ENCODE measurements at places on chromosomes 3 and 15.

- DNase-seq = no peak
These were observed 4.3 kb downstream of the SLC25A38 start for GRCh38 chr3:39387411-39387975.

GRCh38 chr3:183494341-183494740 is 61.2 kb downstream of the KLHL6 start:
- DNase-seq = no peak

- no peak for DNase-seq
These were observed 17.4 kb downstream of the PDHB start for GRCh38 chr3:58416191-58416590.

GRCh38 chr3:134938029-134938525 is 143.0 kb downstream of the EPHB1 start:
- DNase-seq = no peak

DNA sequence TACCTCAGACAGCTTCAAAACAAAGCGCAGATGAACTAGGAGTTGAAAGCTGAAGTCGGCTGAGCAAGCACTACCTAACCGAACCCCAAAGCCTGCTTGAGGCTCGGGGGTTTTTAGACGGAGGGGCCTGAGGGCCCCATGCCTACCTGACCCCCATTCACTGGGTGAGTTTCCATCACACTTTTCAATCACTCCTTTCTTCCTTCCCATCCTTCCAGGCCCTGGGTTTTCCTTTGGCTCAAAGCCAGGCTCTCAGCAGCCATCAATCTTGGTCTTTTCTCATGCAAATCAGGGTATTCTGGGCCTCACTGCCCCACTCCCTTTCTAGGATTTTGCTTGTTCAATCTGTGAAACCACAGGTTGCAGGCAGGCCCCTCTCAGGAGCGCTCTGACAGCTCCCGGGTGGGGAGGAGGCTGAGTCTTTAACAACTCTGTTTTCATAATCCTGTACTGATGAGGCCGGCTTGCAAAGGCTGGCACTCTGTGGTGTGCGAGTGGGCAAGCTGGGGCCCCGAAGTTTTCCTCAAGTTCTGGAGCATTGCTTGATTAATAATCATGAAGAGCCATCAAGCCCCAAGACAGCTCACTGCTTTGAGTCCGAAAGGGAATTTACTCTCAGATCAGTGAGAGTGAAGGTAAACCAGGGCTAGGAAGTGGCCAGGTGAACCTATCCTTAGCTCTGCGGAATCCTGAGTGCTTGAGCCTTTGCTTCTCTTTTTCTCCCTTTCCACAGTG is 97.6 kb downstream of the FRMD4B start:
- DNase-seq = no peak

DNA sequence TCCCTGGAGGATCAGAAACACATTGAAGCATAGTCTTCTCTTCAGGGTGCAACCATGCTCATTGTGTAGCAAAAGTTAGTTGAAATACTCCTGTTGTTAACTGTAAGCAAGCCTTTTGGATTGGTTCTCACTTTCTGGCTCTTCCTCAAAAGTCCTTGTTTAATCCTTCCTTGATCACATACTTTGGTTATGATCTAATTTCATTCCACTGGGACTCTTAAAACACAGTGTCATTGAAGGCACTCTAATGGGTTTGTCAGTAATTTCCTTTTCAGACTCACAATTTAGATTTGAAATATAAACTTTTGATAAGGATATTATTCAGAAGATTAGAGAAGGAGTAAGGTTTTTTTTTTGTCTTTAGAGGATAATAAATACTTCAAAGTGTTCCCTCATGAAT is 451.7 kb upstream of the SGO1 start:
- DNase-seq = no peak

DNA sequence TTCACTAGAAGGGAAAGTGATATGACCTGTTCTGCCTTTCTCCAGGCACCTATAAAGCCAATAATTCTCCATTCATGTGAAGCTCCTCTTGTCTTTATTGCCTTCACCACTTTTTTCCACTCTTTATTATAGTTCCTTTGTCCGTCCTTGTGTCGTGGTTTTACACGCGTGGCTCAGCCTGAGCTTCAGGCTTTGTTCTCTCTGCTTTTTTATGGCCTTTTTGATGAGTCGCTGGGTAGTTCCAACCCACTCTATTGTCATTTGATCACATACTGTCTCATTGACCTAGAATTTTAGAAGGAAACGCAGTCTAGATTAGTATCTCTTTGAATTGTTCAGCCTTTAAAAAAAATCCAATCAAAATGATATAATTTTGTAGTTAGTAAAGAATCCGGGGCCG is 403.2 kb downstream of the PTPRG start:
- DNase-seq = no peak

DNA sequence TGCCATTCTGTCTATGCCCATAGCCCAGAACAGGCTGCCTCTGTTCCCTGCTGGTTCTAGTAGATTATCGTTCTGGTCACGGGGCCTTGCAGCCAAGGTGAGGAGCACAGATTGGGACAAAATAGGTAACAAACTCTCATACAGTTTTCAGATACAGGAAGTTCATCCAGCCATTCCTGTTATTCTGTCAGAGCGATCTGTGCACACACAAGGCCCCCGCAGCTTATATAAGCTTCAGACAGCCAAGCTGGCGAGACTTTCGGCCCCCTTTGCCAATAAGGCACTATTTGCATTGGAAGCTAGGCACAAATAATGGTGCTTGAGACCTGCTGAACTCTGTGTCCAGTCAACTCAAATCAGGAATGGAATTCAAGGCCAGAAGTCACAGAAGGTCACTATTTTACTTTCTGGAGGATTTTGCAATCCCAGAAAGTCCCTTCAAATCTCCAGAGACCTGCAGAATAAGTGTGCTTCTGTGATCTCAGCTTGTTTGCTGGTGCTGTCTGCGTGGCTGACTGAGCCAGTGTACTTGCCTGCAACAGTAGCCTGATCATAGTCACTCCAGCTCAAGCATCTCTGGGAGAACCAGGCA is 69.4 kb downstream of the BFSP2 start:
- DNase-seq = no peak

DNA sequence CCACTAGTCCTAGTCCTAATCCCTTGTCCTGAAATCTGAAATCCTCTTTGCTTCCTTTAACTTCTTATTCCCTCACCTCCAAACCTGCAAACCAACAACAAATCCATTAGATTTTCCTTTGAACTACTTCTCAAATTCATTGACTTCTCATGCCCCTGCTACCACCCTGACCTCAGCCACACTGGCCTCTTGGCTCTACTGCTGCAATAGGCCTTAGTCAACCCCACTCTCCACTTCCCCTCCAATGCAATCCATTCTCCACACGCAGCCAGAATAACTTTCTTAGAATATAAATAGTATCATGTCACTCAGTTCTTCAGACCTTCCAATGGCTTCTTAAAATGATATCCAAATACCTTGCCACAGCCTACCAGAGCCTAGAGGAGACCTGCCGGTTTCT is 131.1 kb upstream of the GADL1 start:
- DNase-seq = no peak

GRCh38 chr3:16510620-16511319 is 2.7 kb downstream of the RFTN1 start:
- no peak for DNase-seq

GRCh38 chr3:128763967-128764366 is 38.0 kb downstream of the RAB7A start:
- no peak for DNase-seq

- no peak for DNase-seq
These were observed 233.7 kb downstream of the CNTN6 start for GRCh38 chr3:1326546-1326945.

- no peak for DNase-seq
These were observed 1.6 kb downstream of the PTX3 start for GRCh38 chr3:157438194-157438730.

DNA sequence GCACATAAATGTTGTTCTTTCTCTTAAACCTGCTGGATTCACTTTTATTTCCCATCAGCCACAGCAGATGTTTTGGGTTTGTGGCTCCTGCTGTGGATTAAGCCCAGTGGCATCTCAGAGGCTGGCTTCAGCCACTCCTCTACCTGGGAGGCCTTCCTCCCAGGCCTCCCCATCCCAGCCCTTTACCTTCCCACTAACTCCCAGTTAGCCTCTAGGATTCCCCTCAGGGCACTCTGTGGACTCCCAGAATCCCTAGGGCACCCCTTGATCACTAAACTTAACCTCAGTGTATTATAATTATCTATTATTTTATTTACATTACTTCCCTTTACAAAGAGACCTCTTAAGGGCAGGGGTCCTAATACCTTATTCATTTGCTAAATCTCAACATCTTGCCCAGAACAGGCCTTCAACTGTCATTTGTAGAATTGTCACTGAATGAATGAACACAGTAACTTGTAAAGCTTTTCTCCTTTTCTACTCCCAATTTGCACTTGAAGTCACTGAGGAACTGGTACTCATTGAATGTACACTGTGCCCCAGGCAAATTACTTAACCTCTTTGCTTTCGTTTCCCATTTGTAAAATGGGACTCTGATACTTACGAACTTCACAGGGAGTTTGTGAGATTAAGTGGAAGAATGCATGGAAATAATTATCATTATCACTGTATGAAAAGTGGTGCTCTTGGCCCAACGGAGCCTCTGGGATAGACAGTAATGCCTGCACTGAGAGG is 8.3 kb downstream of the CCDC13 start:
- DNase-seq = no peak

DNA sequence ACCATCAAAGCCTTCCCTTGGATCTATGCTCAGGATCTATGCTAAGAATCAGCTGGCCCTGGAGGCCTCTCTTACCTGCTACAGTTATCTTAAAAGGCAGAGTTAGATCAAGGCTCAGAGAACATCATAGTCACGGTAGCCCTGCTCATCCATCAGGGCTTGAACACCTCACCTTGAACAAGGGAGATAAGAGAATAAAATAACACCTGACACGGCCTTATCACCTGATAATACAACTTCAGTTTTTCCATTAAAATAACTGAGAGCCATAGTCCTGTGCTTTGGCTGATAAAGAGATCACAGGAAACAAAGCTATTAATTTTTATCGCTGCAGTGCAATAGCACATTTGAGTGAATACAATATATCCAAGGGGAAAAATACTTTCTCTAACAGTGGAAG is 85.6 kb upstream of the LPP start:
- no peak for DNase-seq

DNA sequence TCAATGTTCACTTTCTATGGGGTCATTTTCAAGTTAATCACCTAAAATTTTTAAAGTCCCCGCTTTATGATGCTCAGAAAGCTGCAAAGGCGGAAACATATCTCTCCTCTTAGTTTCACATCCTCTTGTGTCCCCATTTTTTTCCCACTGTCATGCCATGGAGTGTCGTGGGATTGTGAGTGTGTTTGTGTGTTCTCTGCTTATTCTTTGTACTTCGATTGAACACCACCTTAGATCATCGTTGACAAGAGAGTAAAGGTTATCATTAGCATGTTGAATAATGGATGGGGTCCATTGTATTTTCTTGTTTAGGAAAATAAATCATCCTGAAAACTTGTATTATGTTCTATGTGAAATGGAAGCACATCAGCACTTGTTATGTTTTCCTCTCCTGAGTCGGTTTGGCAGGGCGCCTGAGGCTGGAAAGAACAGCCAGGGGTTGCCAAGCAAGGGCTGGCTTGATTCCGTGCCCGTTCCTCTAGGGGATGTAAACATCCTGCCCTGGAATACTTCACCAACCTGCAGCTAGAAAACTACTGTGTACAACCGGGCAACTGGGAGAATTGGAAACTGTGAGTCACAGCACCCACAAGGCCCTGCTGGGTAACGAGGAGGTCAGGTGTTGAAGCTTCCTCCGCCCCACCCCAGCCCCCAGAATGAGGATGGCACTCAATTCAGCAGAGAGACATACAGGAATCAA is 67.2 kb downstream of the EIF4E3 start:
- DNase-seq = peak; percentile 42

- no peak for DNase-seq
These were observed 31.0 kb upstream of the ZCWPW2 start for GRCh38 chr3:28317438-28318022.

DNA sequence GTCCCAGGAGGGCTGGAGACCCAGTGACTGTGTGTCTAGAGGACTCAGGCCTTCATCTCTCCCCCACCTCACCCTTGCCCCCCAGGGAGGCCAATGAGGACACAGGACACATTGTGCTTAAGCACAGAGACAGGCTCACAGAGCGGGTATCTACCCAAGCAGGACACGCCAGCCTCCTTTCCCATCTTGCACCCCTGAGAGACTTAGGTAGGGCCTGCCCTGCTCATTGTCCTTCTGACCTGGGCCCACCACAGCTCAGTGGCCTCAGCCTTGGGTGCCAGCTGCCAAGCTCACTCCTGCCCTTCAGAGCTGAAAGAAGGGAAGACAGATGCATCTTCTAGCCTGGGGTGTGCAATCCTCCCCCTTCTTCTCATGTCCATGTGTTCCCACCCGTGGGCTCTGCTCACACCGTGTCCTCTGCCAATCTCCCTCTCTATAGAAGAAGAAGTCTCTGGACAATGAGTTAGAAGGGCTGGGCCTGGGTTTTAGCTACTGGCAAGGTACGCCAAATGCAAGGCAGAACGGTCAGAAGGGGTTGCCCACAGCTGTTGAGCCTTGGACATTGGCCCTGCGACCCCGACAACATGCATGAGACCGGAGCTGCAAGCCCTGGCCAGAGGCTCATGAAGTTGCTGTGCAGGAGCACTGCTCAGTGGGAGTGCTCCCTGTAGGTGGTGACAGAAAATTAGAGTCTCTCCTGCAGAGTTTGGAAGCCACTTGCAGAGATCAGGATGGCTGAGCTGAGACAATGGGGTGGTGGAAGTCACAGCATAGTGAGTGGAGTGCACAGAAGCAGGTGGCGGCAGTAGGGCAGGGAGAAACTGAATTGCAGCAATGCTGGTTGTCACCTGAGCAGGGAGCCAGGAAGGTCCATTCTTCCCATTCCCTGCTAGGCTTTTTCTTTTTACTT is 32.8 kb downstream of the ACSBG1 start:
- no peak for DNase-seq

GRCh38 chr3:39107388-39108199 is at the start of the genes GORASP1 and TTC21A:
GORASP1 (minus strand) TSS chr3:39107627; CDS start chr3:39107541, 86 bp downstream.
TTC21A (plus strand) TSS chr3:39107680; CDS start chr3:39107838, 158 bp downstream.
- peak; percentile 89 for DNase-seq

GRCh38 chr3:11204697-11205348 is 50.5 kb downstream of the HRH1 start:
- no peak for DNase-seq

- DNase-seq = peak; percentile 47
These were observed 27.6 kb upstream of the ZFAND6 start for GRCh38 chr15:80031841-80032240.

DNA sequence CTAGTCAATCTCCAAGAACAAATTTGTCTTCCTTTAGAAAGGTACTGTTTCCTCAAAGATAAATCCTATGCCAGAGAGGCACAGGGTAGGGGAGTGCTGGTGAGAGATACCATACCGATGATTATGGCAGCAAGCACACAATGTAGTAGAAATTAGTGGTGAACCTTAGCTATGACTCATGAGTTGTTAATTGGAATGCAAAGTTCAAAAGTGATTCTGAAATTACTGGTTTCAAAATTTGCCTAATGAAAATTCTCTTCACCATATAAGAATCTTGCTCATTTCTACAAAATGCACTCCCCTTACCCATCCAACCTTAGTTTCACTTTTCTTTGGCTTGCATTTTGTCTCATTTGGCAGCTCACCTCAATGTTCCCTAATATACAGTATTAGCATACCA is 139.5 kb upstream of the SLC2A2 start:
- DNase-seq = no peak

DNA sequence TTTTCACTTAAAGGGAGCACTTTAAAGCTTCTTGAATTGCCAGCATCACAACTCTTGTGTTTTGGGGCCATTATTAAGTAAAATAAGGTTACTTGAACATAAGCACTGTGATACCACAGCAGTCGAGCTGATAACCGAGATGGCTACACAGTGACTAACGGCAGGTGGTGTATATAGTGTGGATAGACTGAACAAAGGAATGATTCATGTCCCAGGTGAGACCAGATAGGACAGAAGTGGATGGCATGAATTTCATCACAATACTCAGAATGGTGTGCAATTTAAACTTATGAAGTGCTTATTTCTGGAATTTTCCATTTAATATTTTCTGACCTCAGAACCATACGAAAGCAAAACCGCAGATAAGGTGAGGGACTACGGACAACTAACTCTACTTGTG is 40.2 kb downstream of the PBRM1 start:
- DNase-seq = no peak

Measured in mucosa of descending colon (tissue), 3 donors.